ENCODE measurements at places on chromosomes 3 and 15. TPM values are rescaled to one million over a fixed set of nuclear protein-coding genes. Genes with fewer than 3 reads are reported as not detected.

- DNase-seq = no peak
Observed at GRCh38 chr3:130854208-130854864, 39.5 kb upstream of the ATP2C1 start.

- DNase-seq = no peak
Observed at GRCh38 chr3:186284661-186285060, 77.4 kb downstream of the DGKG start.

DNA sequence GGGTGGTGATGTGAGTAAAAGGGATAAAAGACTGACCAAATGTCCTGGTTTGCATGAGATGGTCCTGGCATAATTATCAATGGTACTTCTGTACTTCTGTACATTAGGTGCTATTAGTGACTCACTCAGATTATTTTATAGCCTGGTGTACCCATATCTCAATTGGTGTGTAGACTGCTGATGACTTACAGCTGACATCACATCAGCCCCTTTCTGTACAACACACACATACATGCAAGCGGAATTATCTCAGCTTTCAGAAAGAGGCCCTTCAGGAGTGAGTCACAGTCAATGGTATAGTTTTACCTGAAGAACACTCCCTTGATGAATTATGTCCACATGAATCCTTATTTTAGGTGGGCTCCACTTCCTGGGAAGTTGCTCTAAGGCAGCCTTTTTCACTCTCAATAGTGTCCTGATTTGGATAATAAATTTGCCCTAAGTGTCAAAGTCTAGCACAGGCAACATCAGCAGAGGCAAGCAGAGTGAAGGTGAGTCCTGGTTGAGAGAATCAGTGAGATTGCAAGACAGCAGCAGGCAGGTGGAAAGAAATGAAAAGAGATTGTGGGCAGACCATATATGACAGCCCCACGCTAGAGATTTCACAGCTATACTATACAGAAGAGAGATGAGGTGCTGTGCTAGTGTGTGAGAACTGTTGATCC, 137.0 kb downstream of the ZPLD1 start:
- DNase-seq = no peak

DNA sequence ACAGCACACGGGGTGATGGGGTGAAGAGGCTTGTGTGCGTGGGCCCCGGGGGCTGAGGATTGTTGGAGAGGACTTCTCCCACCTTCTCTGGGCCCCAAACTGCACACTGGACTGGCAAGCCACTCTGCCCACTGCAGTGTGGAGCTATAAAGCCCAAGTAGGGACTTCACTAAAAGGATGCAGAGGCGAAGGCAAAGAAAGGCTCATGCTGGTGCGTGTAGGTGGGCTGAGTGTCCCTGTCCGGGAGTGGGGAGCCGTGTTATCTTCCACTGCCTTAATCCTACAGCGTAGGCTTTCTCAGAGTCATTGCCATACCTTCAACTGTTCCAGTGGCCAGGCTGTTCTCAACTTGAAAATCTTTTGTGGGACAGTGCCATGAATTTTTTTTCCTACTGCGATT, 3.9 kb downstream of the PPARG start:
- no peak for DNase-seq

- no peak for DNase-seq
Observed at GRCh38 chr3:74370342-74370741, 244.1 kb downstream of the CNTN3 start.

GRCh38 chr3:42271786-42272185, 5.8 kb upstream of the CCK start:
- no peak for DNase-seq

- DNase-seq = no peak
Observed at GRCh38 chr15:99753066-99753465, 19.8 kb upstream of the LYSMD4 start.

- DNase-seq = no peak
Observed at GRCh38 chr15:101382544-101382943, 87.5 kb upstream of the SNRPA1 start.

DNA sequence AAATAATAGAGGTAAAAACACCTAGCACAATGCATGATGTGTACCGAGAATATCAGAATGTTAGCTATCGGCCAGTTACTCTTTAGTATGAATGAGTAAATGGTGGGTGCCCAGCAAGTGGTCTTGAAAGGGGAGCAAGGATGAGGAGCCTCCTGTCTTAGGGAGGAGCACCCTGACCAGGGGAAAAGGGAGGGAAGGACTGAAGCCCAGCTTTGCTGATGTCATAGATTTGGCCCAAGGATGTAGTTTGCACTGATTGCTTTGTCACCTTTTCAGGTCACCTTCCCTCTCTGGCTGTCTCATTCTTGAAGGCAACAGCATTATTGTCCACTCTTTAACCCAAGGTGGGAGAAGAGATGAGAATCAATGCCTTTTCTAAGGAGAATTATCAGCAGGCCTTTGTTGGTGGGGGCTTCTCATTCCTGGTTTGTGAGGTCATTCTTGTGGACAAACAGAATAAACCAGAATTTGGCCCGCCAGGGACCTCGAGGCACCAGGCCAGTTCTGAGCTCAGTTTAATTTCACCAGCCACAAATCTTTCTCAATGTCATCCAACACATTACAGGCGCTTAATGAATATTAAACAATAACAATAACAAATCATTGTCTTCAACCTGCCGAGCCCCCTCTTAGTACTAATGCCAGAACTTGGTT, 231.3 kb downstream of the VPS13C start:
- DNase-seq = no peak

DNA sequence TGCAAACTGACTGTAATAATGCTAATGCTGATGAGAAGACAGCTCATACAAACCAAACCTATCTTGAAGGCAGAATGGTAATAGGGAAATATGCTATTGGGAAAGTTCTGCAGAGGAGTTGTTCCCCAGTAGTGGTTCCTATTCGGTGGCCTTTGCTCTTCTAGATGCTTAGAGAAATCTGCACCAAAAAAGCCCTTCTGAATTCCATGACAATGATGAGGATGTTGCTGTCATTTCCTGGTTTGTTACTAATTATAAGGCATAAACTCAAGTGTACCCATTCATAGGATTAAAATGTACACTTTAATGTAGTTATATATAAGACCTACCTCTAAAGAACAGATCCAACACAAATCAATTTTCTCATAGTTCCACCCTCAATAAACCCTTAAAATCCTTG, 30.1 kb downstream of the TOMM70 start:
- DNase-seq = no peak

DNA sequence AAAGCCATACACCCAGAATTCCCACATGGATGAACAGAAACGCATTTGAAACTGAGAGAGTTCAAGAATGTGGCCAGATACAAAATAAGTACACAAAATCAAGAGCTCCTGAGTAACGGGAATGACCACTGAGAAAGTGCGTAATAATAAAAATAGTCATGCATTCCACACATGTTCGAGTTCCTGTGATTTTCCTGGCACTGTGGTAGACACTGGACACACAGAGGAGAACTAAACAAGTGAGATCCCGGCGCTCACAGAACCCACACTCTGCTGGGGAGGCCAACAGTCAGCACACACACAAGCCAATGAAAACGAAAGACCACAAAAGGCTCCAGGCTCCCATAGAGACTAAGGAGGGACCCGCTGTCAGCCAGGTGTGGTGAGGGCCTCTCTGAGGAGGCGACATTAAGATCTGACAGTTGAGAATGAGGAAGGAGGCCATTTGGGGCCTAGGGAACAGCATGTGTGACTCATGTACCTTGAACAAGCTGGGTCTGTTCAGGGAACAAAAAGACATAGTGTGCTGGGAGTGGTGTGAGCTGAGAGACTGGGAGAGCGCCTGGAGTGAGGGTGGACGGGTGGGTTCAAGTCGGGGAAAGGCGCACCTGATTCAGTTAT, 5.1 kb downstream of the FAM107A start:
- no peak for DNase-seq

DNA sequence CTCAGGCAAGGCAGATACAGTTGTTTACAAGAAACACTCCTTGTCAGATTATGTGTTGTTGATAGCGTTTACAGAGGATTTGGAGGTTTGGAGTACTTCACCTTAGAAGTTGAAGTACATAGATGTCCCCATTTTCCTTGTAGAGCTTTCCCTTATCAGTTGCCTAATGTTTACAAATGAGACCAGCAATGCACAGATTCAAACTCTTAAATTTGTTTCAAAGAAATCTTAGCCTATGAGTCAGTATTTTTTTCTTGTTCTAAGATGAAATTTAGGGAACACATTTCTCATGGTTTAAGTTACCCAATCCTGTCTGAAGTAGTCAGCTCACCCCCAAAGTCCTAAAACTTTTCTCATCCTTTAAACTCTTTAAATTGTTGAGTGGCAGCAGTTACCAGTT, 6.3 kb upstream of the EIF5A2 start:
- no peak for DNase-seq

GRCh38 chr3:24437326-24437725, 57.3 kb downstream of the THRB start:
- DNase-seq = no peak

GRCh38 chr15:39887832-39888231, 32.2 kb downstream of the GPR176 start:
- peak; percentile 57 for DNase-seq

DNA sequence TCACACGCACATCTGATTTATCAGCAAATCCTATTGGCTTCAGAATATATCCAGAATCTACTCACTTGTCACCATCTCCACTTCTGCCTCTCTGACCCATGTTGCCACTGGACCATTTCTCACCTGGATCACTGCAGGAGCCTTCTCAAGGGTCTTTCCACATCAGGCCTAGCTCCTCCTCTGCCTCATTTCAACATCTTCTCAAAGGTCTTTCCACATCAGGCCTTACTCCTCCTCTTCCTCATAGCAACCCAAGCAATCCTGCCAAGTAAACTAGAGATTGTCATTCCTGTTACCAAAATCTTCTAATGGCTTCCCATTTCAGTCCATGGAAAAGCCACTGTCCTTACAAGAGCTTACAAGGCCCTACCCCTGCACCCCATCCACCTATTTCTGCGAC, 18.0 kb upstream of the DUT start:
- DNase-seq = no peak

DNA sequence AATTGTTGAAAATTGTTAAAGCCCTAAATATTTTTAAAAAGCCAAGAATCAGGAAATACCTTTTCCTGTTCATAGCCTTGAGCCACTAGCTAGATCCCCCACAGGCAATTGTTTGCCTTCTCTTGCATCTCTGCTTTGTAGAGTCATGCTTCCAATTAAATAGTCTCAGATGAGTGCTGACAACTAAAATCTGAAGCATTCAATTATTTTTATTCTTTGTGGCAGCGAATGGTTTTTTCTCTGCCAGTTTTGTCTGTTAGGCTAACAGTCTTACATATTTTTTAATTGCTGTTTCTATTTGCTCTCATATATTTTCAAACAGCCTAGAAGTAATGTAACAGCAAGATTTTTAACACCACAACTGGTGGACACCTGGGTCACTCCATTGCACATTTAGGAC, 277.1 kb upstream of the GBE1 start:
- DNase-seq = no peak

DNA sequence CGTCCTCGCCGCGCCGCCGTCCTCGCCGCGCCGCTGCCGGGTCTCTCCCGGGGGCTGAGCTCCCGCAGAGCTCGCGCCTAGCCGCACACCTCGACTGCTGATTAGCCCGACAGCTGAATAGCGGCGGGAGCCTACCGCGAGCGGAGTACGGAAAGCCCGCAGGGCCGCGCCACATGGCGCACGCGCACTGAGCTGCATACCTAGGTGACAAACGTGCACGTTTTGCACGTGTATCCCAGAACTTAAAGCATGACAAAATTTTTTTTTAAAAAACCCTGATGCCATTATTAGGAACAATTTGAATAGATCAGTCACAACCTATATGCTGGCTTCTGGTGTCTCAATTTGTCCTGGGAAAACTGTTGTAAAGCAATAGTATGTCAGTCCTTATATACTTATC, at the start of gene GOLGA8A:
Gene GOLGA8A, minus strand, starts transcription at position 122 of the 400 bp plus-strand sequence. CDS start 48,117 bp downstream, outside the sequence.
- peak; percentile 75 for DNase-seq

GRCh38 chr15:68585574-68586273, 6.9 kb downstream of the CORO2B start:
- DNase-seq = no peak

GRCh38 chr15:86677278-86677677, 597.6 kb downstream of the AGBL1 start:
- no peak for DNase-seq

DNA sequence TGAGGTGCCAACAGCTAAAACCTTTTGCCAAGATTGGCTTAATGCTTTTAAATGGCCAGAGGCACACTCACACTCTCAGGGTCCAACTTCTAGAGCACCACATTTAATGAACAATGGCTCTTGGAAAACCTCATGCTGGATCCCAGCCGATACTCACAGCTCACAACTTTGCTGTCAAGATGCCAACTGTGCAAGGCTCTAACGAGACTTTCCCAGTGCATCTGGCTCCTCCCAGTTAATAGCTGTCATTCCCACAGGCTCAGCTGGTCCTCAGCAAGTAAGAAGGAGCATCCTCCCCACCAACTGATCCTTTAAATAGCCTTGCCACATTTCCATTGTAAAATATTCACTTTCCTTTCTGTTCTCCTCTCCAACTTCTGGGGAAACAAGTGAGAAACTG, 20.3 kb upstream of the FRMD4B start:
- DNase-seq = peak; percentile 34

- no peak for DNase-seq
Observed at GRCh38 chr15:85019815-85020590, 38.3 kb downstream of the PDE8A start.

GRCh38 chr3:37144806-37145205, 29.6 kb downstream of the LRRFIP2 start:
- no peak for DNase-seq

DNA sequence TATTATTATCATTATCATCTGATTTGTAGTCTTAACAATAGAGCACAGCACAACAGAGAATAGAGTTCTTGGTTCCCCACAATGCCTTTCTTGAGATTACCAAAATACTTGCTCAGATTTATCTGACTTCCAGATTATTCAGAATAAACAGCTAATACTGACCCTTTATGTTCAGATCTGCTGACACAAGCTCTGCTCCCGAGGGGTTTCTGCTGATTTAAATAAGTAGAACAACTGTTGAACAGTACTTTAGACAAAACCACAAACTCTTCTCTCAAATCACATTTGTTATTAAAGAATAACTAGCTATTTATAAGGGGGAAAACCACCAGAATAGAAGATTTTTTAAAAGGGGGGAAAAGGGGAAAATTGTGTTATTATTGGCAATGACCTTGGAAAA, 380.2 kb upstream of the ATP11B start:
- DNase-seq = no peak

DNA sequence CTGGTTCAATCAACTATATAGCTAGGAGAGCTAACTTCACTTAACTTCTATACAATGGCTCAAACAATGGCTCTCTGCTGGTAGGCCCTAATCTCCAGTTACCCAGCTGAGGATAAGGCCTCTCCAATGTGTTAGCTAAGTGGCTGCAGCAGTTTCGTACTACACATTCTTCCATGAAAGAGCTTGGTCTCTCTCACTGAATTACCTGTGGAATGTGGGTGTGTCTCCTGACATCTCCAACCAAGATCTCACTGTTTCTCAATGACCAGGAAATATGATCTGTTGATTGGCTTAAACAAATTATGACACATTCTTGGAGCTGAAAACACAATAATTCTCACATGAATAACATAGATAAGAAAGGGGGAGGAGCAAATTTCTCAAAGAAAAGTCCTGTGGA, 169.8 kb upstream of the ROBO1 start:
- DNase-seq = no peak

- no peak for DNase-seq
Observed at GRCh38 chr15:49898575-49899283, 220.3 kb downstream of the ATP8B4 start.

MYO9A gene
- 14.1 TPM for total RNA-seq

ANO10 gene
- 32.9 TPM for total RNA-seq

UROC1 gene
- not detected for total RNA-seq

MINAR1 gene
- total RNA-seq = 28.7 TPM

ZNF662 gene
- 10.9 TPM for total RNA-seq

PIGX gene
- 24.9 TPM for total RNA-seq

SIDT1 gene
- total RNA-seq = 2.3 TPM

Data from adrenal gland (tissue), 19 donors.